ENCODE measurements at places on chromosomes 11 and 22.

GRCh38 chr11:74683941-74684481 lies 47.2 kb downstream of the CHRDL2 start:
- no peak for DNase-seq

DNA sequence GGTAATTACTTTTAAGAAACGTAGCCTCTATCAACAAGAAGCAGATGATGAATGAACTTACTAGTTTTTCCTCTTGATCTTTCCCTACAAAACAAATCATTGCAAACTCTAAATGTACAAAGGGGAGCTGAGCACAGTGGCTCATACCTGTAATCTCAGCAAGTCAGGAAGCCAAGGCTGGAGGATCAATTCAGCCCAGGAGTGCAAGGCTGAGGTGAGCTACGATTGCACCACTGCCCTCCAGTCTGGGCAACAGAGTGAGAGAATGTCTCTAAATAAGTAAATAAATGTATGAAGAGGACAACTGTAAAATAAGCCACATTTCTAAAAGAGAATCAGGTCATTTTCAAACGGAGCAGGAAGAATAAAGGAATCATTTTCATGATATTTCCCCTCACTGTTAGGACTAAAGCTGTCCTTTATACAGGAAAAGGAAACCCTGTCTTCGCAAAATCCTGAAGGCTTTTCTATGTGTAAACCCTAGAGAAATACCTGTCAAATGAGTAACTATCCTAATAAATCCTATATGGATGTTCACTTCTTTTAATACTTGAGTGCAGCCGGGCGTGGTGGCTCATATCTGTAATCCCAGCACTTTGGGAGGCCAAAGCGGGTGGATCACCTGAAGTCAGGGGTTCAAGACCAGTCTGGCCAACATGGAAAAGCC lies 41.2 kb downstream of the RRAS2 start:
- no peak for DNase-seq

DNA sequence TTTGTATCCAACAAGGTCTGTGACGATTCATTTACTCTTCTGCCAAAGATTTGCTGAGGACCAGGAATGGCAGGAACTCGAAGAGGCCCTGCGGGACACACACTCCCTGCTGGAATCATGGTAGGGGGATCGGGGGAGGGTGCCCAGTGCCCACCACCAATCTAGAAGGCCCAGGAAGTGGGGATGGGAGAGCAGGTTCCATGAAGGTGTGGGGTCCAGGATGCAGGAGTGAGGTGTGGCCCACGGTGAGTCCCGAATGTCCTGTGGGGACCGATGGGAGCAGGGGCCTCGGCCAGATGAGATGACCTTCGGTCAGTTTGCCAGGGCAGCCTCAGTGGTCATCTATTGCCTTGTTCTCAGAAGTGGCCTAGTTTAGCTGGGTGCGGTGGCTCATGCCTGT lies 492.7 kb downstream of the BRD1 start:
- DNase-seq: no peak

DNA sequence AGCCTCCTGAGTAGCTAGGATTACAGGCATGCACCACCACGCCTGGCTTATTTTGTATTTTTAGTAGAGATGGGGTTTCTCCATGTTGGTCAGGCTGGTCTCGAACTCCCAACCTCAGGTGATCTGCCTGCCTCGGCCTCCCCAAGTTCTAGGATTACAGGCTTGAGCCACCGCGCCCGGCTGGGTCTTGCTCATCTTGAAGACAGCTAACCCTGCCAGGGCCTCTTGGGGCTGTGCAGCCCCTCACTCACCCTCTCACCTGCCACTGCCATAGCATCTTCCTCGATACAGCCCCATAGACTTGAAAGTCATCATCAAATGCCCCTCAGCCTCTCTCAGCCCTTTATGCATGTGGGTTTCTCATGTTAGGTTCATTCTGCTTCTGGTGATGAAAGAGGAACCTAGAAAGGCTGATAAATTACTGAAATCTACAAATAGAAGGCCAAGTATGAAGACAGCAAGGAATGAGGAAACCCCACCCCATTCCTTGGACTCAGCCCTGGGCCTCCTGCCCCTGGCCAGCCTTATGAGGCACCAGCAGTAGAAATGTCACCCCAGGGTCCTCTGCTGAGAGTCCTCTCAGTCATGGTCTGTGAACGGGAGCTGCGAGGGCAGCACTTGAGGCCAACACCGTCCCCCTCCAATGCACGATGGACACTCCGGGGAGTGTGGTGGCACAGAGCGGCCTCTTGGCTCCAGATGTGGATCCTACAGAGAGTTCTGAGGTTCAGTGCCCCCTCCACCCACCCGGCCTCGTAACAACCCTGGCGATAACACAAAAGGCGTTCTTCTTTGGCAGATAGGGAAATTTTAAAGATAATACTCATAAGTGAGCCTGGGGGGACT lies 24.8 kb downstream of the SCGB1A1 start:
- no peak for DNase-seq

GRCh38 chr11:27462543-27462942 lies 10.0 kb downstream of the LGR4 start:
- no peak for DNase-seq

DNA sequence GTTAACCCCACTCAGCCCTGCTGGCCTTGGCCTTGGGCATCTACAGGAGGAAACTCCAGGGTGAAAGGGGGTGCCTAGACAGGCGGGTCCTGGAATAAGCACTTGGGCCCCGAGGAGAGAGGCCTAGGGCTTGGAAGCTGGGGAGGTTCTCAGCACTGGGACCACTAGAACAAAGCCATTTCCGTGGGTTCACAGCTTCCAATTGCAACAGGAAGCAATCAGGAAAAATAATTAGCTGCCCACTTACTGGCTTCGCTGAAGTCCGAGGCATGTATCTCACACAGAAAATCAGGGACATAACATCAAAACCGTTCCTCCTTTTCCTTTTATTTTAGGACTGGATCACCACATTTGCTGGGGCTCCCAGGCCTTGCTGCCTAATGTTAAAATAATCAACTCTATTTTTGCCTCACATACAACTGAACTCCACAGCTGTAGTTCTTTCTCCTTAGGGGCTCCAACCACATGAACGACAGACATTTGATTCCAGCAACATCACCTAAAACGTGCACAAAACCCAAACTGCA lies 161.1 kb upstream of the GRK3 start:
- no peak for DNase-seq

DNA sequence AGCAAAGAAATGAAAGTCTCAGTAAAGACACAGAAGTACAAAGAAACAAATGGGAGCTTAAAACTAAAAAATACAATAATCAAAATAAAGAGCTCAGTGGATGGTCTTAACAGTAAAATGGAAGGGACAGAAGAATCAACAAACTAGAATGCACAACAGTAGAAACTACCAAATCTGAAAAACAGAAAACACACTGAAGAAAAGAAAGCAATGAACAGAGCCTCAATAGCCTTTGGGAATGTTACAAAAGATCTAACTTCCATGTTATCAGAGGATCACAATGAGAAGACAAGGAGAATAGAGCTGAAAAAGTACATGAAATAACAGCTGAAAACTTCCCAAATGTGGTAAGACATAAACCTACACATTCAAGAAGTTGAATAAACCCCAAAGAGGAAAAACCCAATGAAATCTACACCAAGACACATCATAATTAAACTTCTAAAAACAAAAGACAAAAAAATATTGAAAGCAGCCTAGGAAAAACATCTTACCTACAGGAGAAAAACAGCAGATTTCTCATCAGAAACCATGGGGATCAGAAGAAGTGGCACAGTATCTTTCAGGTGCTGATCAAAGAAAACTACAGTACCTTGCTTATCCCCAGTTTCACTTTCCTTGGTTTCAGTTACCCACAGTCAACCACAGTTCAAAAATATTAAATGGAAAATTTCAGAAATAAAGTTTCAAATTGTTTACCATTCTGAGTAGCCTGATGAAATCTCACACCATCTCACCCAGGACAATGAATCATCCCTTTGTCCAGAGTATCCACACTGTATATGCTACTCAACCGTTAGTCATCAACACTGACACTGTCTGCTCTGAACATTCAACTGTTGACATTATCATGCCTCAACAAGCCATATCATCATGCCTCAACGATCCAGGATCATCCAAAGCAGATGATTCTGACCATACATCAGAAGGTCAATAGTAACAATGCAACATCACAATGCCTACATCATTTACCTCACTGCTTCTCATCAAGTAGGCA lies 22.2 kb downstream of the RRAS2 start:
- DNase-seq: peak; percentile 76

- no peak for DNase-seq
Measured at GRCh38 chr11:92979176-92979575, 9.7 kb downstream of the MTNR1B start.

DNA sequence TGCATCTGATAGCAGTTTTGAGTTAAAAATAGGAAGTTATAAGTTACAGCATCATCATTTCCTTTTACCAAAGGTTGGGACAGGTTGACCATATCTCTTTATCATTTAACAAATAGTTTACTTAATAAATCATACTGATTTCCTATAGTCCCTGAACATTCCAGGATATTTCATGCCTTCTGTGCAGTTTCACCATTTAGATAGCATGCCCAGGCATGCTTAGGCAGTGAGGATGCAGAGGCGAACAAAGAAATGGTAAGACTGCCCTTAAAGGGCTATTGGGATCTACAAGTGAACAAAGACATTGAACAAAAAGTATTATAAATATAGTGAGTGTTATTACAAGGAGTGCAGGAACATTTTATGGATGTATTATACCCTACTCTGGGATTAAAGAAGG lies 96.4 kb downstream of the PRMT3 start:
- DNase-seq: no peak

DNA sequence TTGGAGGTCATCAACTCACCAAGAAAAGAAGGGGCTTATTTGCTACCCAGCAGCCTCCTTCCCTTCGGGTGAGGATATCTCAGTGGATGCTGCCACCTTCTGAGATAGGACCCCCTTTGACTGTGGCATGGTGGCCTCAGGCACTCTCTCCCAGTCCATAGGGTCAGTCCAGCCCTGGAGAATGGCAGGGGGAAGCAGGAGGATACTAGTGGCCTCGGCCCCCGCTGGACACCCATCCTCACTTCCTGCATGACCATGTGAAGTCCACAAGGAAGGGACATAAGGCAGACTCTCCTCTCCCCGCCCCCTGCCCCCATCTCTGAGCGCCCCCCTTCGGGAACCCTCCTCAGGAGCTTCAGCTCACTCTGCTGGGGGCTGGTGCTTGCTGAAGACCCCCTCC lies 24.4 kb downstream of the TPBGL start:
- no peak for DNase-seq

GRCh38 chr22:35993048-35993714 lies 35.4 kb downstream of the RBFOX2 start:
- DNase-seq: no peak

DNA sequence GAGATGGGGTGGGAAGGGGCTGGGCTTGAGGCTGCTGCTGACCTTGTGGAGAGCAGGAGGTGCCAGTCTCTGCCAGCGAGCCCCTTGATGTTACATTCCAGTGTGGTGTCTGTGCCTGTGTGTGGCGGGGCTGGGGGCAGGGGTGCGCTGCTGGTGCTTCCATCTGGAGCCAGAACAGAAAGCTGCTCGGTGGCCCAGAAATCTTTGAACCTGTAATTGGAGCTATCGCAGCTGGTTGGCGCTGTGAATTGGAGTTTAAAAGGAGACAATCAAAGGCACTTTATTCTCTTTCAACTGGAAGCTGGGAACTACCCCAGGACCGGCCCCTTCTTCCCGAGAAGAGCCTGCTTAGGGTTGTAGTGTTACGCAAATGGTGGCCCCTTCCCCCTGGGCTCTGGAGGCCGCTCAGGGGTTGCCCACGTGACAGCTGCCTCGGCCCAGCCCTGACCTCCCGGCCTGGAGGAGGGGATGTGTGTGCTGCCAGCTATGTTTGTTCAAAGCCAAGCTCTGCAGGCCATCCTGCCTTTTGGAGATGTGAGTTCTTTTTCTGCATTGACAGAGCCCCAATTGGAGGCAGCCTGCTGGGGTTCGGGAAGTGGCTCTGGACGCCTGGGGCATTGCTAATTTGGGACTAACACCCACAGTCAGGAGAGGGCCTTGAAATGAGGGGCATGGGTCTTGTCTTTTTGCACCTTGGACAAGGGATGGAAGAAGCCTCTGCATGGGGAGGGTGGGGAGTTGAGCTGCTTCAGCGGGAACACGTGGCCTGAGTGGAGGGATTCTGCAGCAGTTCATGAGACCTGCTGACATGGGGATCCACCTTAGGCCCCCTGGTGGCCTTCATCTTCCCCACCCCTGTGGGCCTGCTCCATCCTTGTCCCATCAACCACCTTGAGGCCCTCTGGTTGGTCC lies 14.0 kb upstream of the ARSA start:
- no peak for DNase-seq

DNA sequence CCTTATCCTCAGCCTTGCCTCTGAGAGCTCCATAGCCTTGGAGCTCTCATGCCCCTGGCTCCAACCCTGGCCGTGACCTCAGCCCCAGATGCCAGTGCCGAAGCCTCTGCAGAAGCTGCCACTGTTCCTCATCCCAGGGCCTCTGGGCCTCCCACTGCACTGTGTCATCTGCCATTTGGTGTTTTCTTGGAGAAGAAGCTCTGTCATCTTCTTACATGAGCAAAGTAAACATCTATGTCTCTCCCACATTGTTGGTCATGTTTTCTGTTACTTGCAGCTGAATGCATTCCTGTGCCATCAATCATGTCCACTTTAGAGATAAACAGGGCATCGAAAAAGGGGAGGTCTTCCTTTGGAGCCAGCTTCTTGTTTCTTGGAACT lies 45.0 kb upstream of the FTH1 start:
- no peak for DNase-seq

All from NCI-H460 (cell line).